GF-D8 (cell line): ENCODE measurements at places on chromosomes 5 and 9.

DNA sequence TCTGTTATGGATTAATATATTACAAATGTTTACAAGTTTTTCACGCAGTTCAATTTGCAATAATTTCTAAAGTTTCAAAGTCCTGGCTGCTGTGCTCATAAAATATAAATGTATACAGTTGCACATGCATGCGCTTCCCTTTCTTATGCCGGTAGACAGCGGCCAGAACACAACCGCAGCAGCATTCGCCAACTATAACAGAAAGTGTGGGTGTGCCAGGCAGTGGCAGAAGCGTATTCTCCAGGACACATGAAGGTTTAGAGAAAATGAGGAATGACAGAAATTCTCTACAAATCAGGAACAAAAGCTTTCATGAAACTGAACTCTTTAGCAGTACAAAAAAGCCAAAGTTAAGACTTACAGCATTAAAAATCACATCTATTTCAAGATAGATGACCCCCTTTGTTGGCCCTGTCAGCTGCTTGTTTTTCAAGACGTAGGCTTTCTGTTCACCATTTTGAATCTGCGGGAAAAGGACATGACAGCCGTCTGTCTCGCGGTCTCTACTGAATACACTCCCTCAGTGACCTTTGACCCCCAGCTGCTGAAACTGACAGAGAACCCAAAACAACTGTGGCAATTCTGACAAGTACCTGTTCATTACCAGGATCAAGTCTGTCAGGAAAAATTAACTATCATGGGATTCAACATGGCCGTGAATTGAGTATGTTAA, 252.2 kb downstream of the SLF1 start:
- no peak for DNase-seq

DNA sequence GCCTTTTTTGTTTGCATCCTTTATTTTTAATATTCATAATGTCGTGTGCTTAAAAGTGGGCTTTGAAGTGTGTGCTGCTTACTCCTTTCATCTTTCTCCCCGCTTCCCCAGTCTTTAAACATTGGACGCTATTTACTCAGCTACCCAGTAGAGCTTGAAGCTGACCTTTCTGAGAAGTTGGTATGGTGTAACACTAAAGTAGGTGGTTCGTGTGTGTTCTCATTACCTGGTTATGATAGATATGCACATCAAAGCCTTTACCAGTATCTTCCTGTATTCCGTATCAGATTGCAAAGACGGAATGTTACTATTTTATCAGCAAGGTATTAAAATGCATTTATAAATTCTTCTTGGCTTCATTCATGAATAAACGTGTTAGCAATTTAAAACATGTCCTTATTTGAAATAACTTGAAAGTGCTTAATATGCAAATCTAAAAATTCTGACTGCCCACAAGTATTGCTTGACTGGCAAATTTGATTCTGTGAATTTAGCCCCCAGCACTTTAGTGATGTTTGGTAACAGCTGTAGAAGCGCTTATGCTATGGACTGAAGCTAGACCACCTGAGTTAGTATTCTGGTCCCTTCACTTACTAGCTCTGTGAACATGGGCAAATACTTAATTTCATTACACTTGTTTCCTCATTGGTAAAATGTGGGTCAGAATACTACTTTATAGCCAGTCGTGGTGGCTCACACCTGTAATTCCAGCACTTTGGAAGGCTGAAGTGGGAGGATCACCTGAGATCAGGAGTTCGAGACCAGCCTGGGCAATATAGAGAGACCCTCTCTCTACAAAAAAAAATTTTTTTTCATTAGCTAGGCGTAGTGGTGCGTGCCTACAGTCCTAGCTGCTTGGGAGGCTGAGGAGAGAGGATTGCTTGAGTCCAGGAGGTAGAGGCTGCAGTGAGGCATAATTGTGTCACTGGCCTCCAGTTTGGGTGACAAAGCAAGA, 1.7 kb downstream of the RRAGA start:
- DNase-seq, result no peak

DNA sequence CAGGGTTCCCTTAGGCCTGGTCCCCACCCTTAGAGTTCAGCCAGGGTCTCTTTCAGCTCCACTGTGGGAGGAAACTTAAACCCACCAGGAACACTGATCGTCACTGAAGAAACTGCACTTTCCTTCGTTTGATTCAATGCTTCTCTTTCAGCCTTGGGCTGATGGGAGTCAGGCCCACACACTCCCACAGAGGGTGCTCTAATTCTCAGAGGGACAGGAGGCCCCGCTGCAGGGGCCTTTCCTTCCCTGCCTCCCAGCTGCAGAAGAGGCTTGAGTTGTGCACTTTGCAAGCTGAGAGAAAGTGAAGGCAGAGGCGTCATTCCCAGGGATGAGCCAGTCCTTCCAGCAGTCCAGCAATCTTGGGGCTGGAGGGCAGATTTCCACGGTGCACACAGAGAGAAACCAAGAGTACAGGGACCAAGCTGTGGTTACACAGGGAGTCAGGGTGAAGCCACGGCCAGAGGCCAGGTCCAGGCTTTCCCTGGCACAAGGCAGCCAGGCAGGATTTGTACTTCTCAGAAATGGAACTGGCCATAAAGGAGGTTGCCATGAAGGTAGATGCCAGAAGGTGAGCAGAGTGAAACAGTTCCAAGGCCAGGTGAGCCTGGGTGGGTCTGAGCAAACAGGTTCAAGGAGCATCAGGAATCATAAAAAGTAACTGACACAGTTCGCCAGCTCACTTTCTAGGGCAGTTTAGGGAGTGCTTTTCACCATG, 10.4 kb upstream of the GLIPR2 start:
- DNase-seq, result no peak

DNA sequence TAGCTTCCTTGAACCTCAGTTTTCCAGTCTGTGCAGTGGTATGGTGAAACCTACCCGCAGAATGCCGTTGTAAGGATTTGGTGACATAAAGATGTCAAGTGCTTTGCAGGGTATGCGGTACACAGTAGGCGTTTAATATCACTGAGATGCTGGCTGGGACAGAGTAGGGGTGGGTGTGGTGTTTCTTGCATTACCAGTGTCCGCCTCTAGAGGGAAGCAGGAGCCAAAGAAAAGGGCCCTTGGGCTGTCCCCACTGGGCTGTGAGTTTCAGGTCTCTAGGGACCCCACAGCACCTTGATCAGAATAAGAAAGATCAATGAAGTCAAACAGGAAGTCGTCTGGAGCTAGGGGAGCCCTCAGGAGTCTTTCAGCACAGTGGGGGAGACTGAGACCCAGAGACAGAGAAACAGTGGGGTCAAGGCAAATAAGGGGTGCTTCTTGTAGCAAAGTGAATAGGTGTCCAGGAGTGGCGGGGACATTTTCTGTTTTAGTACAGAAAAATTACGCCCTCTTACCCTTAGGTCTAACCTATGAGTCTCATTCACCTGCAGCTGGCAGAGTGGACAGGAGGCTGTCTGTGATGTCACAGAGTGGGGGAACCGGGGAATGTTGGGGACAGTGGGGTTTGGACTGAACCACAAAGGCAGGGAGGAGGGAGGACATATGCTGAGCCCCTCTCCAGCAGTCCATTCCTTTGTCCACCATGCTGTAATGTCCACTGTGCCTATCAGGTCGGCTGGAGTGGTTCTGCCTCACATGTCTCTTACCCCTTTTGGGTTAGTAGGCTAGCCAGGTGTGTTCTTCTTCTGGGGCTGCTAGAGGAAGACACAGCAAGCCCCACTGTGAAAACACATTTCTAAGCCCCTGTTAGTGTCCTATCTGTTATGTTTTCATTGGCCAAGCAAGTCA, 4.7 kb upstream of the TEX53 start:
- no peak for DNase-seq

DNA sequence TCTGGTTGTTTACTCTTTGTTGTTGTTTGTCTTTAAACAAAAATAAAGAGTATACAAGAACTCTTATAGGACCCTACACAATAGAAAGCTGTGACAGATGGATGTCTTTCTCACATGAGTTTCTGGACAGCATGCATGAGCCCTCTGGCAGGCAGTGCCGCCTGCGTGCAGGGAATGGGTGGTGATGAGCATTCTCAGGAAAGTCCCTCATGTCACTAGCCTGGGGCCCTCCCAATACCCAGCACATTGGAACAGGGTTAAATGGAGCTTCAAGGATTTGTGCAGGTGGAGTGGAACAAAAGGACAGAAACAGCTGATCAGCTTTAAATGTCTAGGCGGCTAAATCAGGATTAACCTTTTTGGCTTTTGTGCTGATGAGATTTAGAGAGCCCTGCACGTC, 181.0 kb upstream of the CD180 start:
- DNase-seq, result no peak

DNA sequence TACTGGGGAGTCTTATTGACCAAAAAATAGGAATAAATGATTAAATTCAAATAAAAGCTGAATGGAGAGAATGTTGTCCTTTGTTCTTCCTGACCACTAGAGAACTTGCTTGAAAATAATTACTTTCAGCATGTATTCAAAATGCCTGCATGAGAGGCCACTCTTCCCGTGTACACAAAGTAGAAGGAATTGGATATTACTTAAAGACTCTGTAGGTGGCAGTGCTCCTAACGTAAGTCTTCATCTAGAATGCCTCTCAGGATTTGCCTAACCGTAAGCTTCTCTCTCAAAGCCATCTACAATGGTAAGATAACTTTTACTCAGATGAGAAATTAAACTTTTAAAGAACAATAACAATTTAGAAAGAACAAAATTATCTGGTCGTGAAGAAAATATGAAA, 620.0 kb upstream of the CCNG1 start:
- DNase-seq, result no peak

DNA sequence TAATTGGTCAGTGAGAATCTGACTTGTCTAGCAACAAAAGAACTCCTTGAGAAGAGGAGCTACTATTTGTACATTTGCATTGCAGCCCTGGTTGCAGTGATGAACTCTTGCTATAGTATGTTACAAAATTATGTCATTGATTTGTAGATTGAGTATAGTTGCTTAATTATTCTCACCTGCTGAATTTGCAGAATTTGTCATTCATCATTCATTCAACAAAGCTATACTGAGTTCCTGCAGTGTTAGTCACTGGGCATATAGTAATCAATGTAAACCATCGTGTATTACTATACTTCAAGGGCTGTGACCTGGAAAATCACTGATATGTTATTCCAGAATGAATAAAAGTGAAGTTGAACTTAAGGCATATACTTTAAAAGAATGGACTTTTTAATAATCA, 50.1 kb downstream of the SLC1A3 start:
- no peak for DNase-seq

DNA sequence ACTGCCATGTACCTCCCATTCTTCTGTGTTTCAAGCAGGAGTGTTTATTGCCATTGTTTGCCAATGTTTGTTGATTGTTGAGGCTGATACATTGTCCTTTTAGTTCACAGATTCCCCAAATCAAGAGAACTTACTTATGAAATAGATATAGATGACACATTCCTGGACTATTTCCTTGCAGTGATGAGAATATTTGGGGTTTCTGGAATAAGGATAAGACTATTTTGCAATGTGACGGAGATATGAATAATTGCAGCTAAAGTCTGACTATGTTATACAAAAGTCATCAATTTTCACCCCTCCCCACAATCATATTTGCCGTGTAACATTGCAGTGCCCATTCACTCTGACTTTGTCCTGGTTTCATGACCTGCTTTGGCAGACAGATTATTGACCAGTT, 460.8 kb downstream of the CDH10 start:
- no peak for DNase-seq

- no peak for DNase-seq
These were observed 323.8 kb downstream of the TMEM167A start for GRCh38 chr5:82753374-82753773.

DNA sequence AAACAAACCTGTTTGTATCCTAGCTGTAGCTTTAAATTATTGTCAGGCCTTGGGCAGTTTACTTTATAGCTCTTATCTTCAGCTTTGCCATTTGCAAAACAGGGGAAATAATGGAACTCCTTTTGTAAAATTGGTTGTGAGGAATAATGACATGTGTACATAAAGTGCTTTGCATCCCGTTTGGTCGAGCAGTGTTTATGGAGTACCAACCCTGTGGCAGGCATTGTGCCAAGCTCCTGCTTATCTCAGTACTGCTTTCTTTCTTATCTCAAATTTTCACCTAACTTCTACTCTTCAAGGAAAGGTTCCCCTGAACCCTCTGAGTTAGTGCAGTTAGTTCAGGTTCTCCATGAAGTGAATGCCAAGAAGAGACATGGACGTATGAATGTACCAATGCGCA, 9.4 kb upstream of the TENT2 start:
- DNase-seq, result no peak

DNA sequence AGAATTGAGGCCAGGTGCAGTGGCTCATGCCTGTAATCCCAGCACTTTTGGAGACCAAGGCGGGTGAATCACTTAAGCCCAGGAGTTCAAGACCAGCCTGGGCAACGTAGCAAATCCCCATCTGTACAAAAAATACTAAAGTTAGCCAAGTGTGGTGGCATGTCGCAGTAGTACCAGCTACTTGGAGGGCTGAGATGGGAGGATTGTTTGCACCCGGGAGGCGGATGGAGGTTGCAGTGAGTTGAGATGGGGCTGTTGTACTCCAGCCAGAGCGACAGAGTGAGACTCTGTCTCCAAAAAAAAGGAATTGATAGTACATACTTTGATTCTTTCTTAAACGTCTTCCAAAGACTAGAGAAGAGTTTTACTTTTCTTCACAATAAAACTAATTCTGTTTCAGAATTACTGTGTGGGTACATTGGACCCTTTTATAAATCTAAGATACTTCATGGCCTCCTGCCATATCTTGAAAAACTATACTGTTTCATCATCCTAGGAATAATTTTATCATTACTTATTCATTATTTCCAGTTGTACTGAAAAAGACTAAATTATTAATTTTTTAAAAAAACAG, 132.0 kb upstream of the GRHPR start:
- DNase-seq, result no peak

DNA sequence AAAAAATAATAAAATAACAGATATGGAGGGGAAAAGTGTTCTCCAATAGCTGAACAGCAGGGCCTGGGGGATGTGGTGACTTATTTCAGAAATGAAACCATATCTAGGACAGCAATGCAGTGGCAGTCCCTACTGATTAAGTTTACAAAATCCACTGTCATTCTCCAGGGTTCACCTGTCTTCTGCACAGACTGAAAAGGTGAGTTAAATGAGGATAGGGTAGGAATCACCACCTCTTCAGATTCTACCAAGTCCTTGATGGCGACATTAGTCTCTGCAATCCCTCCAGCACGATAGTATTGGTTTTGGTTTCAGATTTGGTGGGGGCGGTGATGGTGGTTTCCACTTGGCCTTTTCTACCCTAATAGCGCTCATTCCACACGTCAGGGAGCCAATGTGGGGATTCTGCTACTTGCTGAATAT, 32.3 kb upstream of the NPM1 start:
- no peak for DNase-seq
